GM18507 (cell line): ENCODE measurements at places on chromosomes 5 and 9.

DNA sequence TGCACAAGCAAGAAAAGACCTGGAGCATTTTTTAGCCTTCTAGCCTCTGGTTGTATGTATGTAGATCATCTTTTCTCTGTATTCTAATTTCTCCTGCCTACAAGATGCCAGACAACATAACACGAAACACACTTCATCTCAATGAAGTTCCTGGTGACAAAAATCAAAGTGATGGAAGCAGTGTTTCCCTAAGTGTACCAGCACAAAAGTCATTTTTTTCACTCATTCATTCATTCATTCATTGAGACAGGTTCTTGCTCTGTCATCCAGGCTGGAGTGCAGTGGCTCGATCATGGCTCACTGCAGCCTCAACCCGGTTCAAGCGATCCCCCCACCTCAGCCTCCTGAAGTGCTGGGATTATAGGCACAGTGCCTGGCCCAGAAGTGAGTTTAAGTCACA lies 71.5 kb upstream of the SAP30L start:
- DNase-seq, result no peak

DNA sequence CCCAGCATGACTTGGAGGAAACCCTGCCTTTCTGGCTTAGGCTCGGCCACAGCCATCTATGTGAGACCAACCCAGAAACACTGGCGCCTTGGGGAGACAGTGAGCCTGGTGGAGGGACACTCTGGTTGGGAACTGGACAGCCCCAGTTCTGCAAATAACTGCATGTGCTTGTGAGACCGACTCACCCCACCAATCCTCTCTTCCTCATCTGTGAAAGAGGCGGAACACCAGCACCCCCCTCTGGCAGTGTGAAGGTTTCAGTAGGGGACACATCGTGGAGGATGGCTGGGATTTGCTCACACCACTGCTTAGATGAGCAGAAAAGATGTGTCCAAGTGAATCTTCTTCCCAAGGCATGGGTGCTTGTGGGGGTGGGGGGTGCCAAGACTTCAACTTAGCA lies 43.4 kb upstream of the N4BP3 start:
- DNase-seq, result no peak

- no peak for DNase-seq
Measured at GRCh38 chr5:128349044-128349858, 188.8 kb downstream of the FBN2 start.

GRCh38 chr5:159240301-159240870 lies 22.7 kb upstream of the UBLCP1 start:
- no peak for DNase-seq

GRCh38 chr5:99037668-99038067 lies 108.9 kb upstream of the CHD1 start:
- DNase-seq, result no peak

DNA sequence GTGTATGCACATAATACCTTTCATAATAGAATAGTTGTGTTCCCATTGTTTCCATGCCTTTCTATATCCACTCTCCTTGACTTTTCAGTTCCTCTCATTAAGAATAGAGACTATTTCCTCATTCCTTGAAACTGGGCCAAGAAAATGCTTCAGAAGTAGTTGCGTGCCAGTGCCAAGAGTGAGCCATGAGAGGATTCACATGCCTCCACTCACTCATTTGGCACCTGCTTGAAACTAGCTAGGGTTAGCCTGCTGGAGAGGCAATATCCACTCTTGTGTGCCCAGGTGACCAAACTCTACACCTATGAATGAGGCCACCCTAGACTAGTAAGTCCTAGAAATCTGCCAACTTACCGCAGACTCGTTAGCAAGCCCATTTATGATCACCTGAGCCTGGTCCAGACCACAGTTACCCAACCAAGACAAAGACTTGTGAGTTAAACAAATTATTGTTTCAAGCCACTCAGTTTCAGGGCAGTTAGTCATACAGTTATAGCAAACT lies 276.3 kb downstream of the EPB41L4A start:
- no peak for DNase-seq
